NCI-H1436 (cell line): ENCODE measurements at places on chromosomes 13 and 19.
A peak's percentile ranks its signal among the peaks of the same experiment; 100 is the strongest.

- DNase-seq, result no peak
Observed at GRCh38 chr19:15166700-15167099, 34.1 kb downstream of the NOTCH3 start.

GRCh38 chr19:45451131-45451849 lies 16.5 kb upstream of the FOSB start:
- DNase-seq, result no peak

- no peak for DNase-seq
Observed at GRCh38 chr13:73466561-73466960, 407.8 kb downstream of the KLF5 start.

GRCh38 chr19:13505761-13506470 lies 363 bp downstream of the CACNA1A start:
- no peak for DNase-seq

DNA sequence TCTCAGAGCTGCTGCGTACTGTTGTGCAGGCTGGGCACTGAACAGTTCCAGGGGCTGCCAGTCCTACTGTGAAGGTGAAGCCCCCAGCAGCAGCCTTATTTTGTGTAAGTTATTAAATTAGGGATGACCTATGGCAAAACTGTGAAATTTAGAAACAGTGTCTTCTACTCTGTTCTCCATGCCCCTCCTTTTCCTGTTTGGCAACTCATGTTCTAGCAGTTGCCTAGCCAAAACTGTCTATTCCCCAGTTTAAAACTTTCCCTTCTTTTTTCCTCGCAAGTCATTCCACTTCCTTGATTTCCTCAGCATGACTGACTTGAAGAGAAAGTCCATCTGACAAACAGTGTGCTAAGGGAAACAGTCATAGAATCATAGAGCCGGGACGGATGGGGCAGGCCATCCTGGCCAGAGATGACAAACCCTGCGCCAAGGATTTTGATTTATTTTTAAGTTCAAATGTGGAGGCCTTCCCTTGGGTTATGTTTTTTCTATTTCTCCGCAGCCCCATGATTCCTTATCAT lies 78.1 kb upstream of the OLFM4 start:
- no peak for DNase-seq

DNA sequence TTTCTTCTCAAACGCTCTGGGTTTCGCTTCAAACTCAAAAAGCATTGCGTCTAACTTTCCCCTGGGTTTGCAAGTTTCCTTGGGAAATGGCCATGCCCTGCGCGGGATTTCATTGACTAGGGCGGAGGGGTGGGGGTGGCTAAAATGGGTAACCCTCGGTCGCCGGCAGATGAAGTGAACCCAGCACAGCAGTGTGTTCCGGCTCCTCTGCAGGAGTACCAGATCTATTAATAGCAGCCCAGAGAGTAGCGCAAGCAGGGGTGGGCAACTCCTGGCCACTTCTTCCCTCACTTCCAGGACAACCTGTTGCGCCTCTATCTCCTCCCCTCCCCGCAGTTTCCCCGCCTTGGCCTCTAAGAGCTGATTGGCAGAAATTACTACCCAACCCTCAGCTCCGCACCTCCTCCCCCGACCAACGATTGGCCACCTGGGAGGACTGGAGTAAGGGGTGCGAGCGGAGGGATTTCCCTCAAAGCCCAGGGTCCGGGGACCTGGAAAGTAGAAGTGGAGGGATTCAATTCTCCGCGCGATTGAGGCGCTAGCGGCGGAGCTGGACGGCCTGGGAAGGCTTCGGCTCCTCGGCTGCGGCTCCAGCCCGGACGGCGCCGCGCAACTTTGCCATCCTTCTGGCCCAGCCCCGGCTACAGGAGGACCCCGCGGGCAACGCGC lies at the start of gene FREM2:
TSS of gene FREM2 (plus strand) at position 501 of the 669 bp plus-strand sequence. CDS start 268 bp downstream, outside the sequence.
- peak; percentile 67 for DNase-seq

GRCh38 chr19:55452749-55453346 lies 8.6 kb downstream of the ISOC2 start:
- DNase-seq, result peak; percentile 85

GRCh38 chr19:17510220-17510993 lies 1.0 kb upstream of the PGLS start:
- no peak for DNase-seq

GRCh38 chr19:30879225-30879624 lies 470.0 kb downstream of the TSHZ3 start:
- DNase-seq, result no peak

DNA sequence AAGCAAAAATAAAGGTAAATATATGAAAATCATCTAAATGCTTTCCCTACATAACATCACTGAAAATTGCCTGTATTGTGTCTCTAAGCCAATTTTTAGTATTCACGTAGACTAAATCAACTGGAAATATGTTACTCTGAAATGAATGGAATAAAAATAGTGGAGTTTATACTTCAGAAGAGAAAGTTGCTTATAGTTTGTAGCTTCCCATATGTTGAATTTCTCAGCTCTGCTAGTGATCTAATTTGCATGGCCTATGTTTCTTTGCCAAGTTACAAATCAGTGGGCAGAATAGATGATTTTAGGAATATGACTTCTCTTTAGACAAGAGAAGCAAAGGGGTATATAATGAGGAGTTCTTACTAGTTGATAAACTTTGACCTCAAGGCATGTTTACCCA lies 850.2 kb downstream of the OLFM4 start:
- DNase-seq, result no peak

GRCh38 chr13:112486386-112487126 lies 101.4 kb downstream of the TUBGCP3 start:
- DNase-seq, result no peak

- no peak for DNase-seq
Observed at GRCh38 chr19:53898636-53899341, 10.3 kb upstream of the CACNG7 start.

GRCh38 chr13:44710576-44710975 lies 134.4 kb upstream of the TSC22D1 start:
- DNase-seq, result no peak

DNA sequence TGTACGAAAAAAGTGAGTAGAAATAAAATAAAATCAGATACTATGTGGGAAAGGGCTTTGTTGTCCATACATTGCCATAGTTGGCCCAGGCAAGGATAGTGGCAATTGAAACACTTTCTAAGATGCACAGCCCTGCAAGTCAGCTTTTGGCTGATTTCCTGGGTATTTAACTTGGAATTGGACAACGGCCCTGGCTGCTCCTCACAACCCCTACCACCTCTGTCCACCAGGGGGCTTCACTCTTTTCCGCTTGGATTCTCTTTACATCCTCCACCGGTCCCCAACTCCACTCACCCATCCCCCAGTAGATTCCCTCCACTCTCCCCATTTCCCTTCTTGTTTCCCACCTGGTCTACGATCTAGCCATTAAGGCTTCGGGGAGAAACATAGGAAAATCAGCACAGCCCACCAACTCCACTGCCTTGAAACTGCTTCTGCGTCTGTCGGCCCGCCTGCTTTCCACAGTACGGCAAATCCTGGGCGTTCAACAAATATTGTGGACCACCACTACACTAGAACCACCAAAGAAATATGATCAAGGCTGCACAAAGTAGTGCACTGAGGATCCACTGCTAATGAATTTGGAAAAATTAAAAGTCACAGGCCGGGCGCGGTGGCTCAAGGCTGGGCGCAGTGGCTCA lies 48.6 kb upstream of the GTF3A start:
- DNase-seq, result no peak

DNA sequence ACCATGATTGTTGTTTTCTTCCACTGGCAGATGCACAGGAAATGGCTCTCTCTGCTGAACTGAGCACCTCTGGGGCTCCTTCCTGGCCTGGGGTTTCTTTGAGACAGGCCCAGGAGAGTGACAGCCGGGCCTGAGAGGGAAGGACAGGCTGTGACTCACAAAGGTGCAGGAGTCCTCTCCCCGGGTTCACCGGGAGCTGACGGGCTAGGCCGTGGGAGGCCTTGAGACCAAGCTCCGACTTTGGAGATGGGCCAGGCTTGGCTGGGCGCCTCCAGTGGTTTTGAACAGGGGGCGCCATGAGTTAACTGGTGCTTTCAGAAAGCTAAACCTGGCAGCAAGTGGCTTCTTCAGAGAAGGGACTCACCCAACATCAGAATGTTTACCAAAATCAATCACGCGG lies 143.4 kb downstream of the URI1 start:
- no peak for DNase-seq

GRCh38 chr13:49421391-49421790 lies 22.5 kb downstream of the CAB39L start:
- DNase-seq, result no peak

- no peak for DNase-seq
Observed at GRCh38 chr13:37476874-37477273, 121.7 kb downstream of the POSTN start.

GRCh38 chr13:78779608-78780007 lies 120.7 kb upstream of the OBI1 start:
- DNase-seq, result no peak

GRCh38 chr13:108220041-108220440 lies 1.8 kb downstream of the ABHD13 start:
- peak; percentile 40 for DNase-seq

DNA sequence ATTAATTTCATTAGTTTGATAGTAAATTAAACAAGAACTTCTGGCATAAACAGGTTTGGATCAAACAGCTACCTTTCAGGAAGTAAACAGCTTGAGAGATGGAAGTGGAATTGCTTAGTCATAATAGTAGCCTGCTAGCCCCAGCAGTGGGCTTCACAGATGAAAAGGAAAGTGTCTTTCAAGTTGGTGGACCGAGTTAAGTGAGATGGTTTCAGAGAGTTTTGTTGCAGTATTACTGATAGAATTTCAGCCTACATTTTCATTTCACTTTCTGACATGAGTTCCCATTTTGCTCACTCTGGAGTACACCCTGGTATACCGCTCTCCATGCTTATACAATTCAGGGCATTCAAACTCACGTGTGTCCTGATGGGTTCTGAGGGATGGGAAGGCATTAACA lies 2.0 kb upstream of the PTOV1 start:
- no peak for DNase-seq

DNA sequence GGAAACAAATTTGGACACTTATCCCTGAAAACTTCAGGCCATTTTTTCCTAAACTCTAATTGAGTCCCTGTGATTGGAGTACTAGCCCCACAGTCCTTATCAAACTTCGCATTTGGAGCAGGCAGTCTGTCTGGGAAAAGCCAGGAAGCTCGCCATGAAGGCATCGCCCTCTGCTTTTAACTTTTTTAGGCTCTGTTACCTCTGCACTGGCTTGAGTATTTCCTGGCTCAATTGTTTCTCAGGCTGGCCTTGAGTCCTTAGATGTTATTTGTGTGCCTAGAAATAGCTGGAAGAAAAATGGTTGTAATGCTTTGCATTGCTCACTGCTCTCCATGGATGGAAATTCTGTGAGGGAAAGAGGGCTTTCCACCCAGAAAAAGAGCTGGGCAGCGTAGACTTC lies 24.2 kb downstream of the ACTN4 start:
- DNase-seq, result no peak

DNA sequence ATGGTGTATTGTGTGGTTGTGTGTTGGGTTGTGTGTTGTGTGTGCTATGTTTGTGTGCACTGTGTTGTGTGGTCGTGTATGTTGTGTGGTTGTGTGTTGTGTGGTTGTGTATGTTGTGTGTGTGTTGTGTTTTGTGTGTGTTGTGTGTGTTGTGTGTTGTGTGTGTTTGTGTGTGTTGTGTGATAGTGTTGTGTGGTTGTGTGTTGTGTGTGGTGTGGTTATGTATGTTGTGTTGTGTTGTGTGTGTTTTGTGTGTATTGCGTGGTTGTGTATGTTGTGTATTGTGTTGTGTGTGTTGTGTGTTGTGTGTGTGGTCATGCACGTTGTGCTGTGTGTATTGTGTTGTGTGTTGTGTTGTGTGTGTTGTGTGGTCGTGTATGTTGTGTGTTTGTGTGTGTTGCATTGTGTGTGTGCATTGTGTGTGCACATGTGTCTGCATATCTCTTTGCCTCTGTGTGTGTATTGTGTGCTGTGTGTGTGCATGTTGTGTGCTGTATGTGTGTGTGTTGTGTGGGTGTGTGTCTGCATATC lies 2.9 kb downstream of the C3 start:
- DNase-seq, result no peak
